Inflammatory macrophage (primary cell): ENCODE measurements at places on chromosomes 1 and 21.
A peak's percentile ranks its signal among the peaks of the same experiment; 100 is the strongest.

DNA sequence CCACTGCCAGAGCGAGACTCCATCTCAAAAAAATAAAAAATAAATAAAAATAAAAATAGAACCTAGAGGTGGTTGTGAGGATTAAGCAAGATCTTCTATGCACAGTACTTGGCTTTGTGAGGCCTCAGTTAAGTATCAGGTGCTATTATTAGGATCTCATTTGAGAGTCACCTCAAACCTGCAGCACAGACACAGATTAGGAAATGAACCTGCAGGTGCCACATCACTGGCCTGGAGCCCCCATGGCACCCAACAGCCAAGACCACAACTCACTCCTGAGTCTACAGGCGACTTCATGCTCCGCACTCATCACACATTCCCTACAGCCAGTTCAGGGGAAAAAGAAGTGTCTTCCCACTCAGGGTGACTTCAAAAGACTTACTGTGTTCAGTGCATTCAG is 176.8 kb downstream of the SLC45A1 start:
- DNase-seq = no peak

GRCh38 chr1:182725259-182726255 is 41.2 kb upstream of the RGS8 start:
- no peak for DNase-seq

GRCh38 chr1:44693159-44693558 is 18.6 kb downstream of the ARMH1 start:
- peak; percentile 31 for DNase-seq

GRCh38 chr1:82919837-82920236 is 1079.1 kb downstream of the TTLL7 start:
- no peak for DNase-seq

DNA sequence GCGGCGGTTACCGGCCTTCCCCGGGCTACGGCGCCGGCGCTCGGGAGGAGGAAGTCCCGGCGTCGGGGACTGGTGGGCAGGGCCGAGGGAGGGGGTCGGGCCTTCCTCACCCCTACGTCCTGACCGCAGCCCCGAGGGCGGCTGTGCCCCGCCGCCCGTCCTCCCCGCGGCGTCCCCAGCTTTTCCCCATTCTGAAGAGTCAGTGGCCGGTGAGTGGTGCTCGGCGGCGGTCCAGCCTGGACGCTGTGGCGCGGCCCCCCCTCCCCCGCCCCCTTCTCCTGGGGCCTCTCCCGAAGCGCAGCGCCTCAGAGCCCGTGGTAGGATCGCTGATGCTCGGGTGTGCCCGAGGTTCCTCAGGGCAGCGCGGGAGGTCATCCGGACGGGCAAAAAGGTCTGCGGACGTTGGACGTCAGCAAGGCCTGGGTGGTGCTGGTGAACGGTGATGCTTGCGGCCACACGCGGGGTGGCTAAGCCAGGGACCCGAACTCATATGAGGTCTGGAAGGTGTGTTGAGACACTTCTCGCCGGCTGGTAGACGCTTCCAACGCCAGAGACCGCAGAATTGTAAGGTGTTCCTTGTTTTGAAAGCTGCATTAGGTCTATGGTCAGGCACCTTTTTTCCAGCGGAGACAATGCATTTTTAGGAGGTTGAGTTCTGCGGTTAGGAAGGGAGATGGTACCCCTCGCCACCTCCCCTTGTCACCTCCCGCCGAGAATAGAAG is 725 bp downstream of the SLC25A33 start:
- peak; percentile 72 for DNase-seq

GRCh38 chr1:30787856-30788495 is 30.4 kb upstream of the LAPTM5 start:
- DNase-seq = no peak

DNA sequence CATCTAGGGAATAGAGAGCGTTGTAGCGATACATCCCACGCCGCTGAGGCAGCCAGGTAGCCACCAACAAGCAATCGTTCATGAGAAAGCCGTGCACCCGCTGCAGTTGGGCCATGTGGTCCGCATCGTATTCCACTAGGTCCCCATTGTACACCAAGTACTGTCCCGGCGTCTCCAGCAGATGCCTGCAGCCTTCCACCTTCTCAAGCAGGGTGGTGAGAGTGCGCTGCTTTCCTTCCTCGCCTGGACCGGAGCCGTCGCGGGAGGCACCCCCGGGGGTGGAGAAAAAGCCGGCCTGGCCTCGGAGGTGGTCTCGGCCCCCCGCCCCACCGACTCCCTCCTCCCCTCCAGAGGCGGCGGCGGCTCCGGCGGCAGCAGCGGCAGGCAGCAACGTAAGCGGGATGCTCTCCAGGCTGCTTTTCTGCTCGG is 595 bp downstream of the EXOC8 start:
- no peak for DNase-seq

- DNase-seq = no peak
These were observed 43.2 kb upstream of the ARHGAP29 start for GRCh38 chr1:94280541-94280940.

DNA sequence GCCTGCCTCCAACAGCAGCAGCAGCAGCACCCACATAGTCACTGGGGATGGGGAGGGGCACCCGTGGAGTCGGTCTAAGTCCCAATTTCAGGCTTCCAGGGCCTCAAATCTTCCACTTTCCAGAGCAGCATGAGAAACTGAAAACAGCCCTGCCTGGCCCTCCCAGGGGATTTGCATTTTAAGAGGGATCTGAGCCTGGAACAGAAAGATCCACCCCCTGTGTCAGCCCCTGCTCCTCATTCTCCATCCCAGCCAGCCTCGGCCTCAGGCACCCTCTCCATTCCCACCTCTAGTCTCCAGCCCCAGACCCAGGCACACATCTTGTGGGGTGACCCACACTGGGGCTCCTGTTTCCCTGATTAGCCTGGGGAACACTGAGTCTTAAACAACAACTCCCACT is 51.8 kb downstream of the FBXO2 start:
- DNase-seq = no peak

- peak; percentile 22 for DNase-seq
These were observed 27.0 kb upstream of the PRSS38 start for GRCh38 chr1:227788271-227789083.

- DNase-seq = no peak
These were observed 6.3 kb upstream of the ERRFI1 start for GRCh38 chr1:8032366-8032910.

DNA sequence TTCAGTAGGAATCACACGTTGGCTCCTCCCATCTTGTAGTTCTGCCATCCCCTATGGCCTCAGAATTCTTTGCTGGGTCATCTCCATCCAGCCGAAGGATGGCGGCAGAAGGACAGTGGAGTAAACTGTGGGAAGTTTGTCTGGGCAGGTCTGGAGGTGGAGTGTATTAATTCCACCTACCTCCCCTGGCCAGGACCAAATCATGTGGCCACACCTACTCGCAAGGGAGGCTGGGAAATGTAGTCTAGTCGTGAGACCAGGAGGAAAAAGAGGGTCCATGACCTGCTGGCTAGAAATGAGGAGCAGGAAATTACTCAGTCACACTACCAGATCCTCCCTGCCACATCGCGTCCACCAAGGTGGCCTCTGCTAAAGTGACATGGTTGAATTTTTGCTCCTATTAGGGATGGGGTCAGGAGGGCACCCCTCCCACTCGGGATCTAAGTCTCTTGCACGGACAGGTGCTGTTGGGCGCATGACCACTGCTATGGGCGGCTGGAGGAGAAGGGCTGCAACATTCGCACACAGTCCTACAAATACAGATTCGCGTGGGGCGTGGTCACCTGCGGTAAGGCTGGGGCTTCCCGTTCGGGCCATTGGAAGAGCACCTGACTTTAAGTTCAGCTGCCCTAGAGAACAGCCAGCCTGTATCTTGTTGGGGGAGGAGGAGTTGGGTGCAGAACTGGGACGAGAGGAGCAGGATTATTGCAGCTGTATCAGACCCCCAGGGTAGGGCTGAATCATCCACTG is 19.5 kb downstream of the PLA2G5 start:
- DNase-seq = no peak

DNA sequence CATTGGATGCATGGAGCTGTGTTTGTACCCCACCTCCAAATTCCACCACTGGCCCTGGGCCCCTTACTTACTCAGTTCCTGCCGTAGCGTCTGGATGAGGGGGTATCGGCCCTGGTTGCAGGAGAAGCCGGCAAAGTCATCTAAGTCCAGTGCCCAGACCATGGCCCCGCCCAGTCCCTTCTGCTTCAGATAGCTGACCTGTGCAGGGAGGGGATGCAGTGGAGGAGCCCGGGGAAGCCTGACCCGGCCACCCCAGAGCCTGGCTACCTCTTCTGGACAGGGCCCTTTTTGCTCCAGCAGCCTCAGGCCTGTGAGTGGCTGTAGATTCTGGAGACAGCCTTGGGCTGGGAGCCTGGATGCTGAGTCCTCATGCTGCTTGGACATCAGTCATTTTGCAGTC is 11.8 kb downstream of the CHIT1 start:
- no peak for DNase-seq

- DNase-seq = peak; percentile 69
These were observed 32.5 kb downstream of the PEX14 start for GRCh38 chr1:10507111-10507879.

GRCh38 chr1:59178339-59179187 is 118.3 kb upstream of the FGGY start:
- no peak for DNase-seq

DNA sequence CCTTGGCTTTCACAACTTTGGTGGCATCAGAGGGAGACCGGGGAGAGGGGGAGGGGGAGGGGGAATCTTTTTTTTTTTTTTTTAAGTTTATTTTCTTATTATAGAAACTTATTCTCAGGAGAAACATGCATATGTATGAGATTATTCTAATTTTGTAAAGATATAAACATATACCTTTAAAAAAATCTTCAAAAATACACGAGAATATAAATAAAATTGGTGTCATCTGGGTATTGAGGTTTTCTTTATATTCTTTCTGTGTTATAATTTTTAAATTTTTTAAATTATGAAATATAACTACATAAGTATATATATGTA is 18.9 kb upstream of the SNRPE start:
- no peak for DNase-seq

DNA sequence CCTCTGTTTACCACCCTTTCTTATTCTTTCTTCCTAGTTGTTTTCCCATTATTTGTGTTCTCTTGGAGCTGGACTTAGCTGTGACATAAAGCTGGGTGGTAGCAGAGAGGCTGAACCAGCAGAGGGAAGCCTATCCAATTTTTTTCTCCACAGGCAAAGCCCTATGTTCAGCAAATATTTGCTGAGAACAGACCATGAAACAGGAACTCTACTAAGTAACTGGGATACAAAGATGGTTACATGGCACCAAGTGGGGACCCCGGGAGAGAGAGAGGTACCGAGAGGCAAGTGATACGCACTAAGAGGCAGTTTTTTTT is 6.6 kb downstream of the CFAP141 start:
- DNase-seq = no peak

DNA sequence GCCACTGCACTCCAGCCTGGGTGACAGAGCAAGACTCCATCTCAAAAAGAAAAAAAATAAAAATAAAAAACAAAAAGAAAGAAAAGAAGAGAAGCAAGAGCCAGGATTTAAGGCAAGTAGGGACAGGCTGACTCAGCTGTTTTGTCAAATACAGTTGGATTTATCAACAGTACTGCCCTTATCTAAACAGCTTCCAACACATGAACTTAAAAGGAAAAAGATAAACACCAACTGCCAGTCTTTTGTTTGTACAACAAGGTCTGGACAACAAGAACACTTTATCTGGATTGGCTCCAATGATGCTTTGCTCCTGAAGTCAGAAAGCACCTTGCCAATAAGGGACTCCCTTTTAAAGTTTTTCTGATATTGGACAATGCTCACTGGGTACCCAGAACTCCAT is 886.0 kb downstream of the ADGRL2 start:
- no peak for DNase-seq

- no peak for DNase-seq
These were observed 285.0 kb upstream of the NFIA start for GRCh38 chr1:60797351-60797750.
